Activated CD4-positive, alpha-beta T cell treated with anti-CD3 and anti-CD28 coated beads, Interleukin-2, amount 50 U/mL, for 48 hours (primary cell): ENCODE measurements at places on chromosomes 6 and 20.

- DNase-seq: no peak
These were observed 66.1 kb upstream of the CTNNBL1 start for GRCh38 chr20:37627767-37628130.

DNA sequence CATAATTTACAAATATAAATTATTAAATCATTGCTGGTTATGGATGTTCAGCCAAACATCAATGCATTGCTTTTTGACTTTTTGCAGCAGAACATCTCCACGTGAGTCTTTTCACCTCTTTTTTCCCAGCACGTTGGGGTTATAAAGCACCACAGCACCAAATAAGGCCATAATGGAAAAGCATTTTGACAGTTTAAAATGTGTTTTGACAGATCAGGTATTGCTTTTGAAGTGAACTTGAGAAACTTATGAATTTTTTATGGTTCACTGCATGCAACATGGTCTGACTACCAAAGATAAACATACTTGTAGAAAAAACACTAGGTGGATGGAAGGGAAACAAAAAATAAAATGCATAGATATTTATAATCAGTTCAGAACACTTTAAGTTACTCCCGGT lies 622.4 kb downstream of the HTR1B start:
- no peak for DNase-seq

DNA sequence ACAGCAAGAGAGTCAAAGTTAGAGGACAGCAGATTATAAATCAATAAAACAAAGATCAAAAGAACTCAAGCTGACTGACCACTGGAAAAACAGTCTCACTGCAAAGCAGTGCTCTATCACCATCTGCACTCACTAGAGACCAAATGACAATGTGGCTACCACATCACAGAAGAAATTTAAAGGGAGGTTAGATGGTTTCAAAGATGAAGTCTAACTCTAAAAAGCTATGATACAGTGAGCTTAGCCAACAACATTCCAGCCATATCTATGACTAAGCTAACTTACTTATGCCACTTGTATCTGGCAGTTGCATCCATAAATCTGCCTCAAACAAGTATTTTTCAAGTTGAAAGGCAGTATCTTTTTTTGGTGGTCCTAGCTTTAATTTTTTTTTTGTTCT lies 68.6 kb downstream of the ARHGAP18 start:
- no peak for DNase-seq

- DNase-seq: no peak
These were observed 579.0 kb upstream of the FLRT3 start for GRCh38 chr20:14916360-14916920.

DNA sequence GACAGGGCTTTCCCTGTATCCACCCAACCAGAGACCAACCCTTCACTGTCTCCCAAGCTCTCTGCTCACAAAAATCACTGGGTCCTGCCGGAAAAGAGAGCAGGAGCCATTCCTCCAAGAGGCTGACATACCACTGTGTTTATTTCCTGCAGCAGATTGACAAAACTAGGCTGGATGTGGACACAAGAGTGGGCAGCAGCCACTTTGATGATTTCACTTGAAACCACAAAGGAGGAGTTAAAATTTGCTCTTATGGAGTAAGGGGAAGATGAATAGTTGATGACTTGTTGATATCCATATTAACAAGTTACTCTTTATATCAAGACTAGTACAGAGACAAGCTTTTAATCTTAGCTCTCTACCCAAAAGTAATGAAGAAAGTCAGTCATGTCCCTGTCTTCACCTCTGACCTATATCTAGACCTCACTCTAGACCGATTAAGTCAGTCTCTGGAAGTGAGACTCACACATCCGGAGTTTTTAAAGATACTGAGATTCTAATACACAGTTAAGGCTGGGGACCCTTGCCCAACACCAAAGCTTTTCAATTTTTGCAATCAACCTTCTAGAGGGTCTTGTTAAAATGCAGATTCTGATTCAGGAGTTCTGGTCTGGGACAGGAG lies 73.8 kb downstream of the SCML4 start:
- no peak for DNase-seq

DNA sequence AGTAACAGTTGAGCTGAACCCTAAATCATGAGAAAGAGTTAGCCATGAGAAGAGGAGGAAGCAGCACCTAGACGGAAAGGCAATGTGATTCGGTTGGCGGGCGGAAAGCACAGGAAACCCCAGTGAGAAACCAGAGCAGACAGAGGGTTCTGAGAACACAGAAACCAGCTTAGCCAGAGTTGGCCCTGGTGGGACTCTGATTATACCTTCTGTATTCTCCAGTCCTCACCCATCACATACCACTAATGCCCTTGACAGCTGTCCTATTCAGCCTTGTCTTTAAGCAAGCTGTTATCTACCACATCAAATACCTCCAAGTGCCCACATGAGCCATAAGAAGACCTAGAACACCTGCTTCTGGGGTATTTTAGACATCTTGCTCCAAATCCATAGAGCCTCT lies 58.9 kb upstream of the LRRC1 start:
- peak; percentile 16 for DNase-seq
